Pancreas (tissue), 10 donors: ENCODE measurements at places on chromosomes 1 and 21. TPM values are rescaled to one million over a fixed set of nuclear protein-coding genes. Genes with fewer than 3 reads are reported as not detected.

TEDDM1 gene
- not detected for total RNA-seq

FMN2 gene
- total RNA-seq = 0.56 TPM

SPRR3 gene
- not detected for total RNA-seq

S100A1 gene
- 14.0 TPM for total RNA-seq

EIF4G3 gene
- total RNA-seq = 12.9 TPM

DIO1 gene
- not detected for total RNA-seq

TSPEAR gene
- 0.31 TPM for total RNA-seq

GOLT1A gene
- total RNA-seq = 8.5 TPM

HSPG2 gene
- total RNA-seq = 164 TPM

ANGEL2 gene
- total RNA-seq = 12.7 TPM

FAM163A gene
- 0.06 TPM for total RNA-seq

SPRR5 gene
- total RNA-seq = not detected

RIPPLY3 gene
- not detected for total RNA-seq

SPRR2D gene
- total RNA-seq = not detected

DNA sequence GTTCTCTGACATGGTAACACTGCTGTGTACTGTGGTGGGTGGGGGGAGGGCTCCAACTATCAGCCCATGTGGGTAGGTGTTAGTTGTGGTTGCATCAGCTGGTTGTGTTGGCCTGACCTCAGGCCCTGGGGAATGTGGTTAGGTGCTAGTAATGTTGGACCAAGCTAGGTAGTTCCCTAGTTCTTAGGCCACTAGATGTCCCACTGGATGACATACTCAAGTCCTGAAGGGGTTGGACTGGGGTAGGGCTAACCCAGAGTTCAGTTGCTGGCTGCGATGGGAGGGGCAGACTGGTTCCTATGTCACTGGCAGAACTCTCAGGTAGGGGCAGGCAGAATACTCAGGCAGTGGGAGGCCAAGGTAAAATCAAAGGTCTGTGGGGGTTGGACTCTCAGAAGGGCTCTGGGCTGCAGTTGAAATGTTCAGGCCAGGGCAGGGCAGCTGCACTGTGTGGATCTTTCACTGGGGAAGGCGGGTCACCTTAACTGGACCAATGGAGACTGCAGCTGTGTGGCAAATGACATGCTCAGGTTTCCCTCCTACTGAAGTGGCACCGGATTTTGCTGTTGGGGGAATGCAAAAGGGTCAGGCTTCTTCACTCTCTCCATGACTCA, 870.7 kb downstream of the LRRIQ3 start:
- no peak overlapping the region for H3K4me3 ChIP-seq
- H3K4me1 ChIP-seq = no peaks in the 10 kb centered on the region
- H3K27me3 ChIP-seq = no peaks in the 10 kb centered on the region

DNA sequence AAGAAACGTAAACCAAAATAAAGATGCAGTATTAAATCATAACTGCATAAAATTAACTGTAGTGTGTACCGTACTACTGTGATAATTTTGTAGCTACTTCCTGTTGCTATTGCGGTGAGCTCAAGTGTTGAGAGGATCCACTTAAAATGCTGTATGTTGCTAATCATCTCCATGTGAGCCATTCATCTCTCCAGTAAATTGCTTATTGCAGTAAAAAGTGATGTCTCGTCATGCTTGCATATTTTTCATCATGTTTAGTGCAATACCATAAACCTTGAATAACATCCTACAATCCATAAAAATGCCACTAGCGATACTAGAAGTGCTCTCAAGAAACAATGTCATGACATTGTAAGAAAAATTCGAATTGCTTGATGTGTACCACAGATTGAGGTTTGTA, 66.3 kb downstream of the RAVER2 start:
- DNase-seq = no peak
- no peaks in the 10 kb centered on the region for H3K27me3 ChIP-seq
- H3K4me1 ChIP-seq = no peaks in the 10 kb centered on the region
- H3K36me3 ChIP-seq = no peaks in the 10 kb centered on the region
- no peak overlapping the region for H3K4me3 ChIP-seq
- no peak overlapping the region for H3K27ac ChIP-seq

- H3K4me3 ChIP-seq = no peak overlapping the region
- H3K36me3 ChIP-seq = no peaks in the 10 kb centered on the region
- H3K27me3 ChIP-seq = no peaks in the 10 kb centered on the region
- no peak for DNase-seq
- no peaks in the 10 kb centered on the region for H3K4me1 ChIP-seq
- no peak overlapping the region for H3K27ac ChIP-seq
Measured at GRCh38 chr1:200328379-200328778, 81.5 kb downstream of the ZNF281 start.

- no peak for DNase-seq
- H3K27ac ChIP-seq = no peak overlapping the region
- no peak overlapping the region for H3K4me3 ChIP-seq
- H3K27me3 ChIP-seq = no peaks in the 10 kb centered on the region
Measured at GRCh38 chr1:234989479-234990327, 138.9 kb downstream of the TOMM20 start.

DNA sequence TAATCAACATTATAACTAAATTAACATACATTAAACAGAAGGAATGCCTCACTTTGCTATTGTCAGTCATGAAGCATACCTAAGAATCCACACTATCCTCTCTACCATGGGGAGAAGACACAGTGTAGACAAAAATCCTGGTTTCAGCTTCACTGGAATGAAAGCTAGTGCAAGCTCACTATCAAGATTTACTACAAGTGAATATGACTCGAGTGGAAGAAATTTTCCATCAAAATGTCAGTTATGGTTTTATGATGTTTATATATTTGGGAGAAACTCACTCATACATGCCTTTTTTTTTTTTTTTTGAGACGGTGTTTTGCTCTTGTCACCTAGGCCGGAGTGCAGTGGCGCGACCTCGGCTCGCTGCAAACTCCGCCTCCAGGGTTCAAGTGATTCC, 424.3 kb downstream of the KCNT2 start:
- DNase-seq = no peak
- H3K4me3 ChIP-seq = no peak overlapping the region
- no peak overlapping the region for H3K27ac ChIP-seq
- no peaks in the 10 kb centered on the region for H3K27me3 ChIP-seq

DNA sequence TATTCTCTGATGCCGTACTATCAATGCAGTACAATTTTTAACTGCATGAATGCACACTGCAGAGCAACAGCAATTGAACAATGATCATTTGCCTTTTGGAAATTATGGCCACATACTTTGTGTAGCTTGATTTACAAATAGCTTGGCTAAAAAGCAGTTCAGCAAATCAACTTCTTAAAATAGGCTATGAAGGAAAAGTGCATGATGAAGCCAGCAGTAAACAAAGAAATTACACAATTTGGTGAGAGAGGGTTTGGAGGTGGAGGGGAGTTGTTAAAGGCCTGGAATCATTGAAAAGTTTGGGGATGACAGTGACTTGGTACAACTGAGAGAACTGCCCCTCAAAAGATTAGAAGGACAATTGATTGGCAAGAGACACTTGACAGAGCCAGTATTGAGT, 6.5 kb downstream of the PIGM start:
- no peak overlapping the region for H3K4me3 ChIP-seq
- no peaks in the 10 kb centered on the region for H3K27me3 ChIP-seq
- no peak overlapping the region for H3K27ac ChIP-seq
- no peaks in the 10 kb centered on the region for H3K36me3 ChIP-seq
- no peak for DNase-seq

DNA sequence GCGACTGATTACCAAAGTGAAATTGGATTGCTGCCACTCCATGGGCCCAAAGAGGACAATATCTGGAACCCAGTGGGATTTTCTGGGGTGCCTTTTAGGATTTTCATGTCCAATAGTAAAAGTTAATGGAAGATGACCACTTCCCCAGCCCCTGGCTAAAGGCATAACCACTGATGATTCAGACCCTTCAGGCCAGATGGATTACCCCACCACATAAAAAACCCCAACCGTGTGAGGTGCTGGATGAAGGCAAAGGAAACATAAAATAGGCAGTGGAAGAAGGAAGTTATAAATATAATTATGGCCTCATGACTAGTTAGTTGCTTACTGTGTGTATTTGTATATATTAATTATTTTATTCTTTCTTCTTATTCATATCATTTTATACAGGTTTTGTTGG, 40.2 kb upstream of the IL10 start:
- H3K4me1 ChIP-seq = peaks cover 3% of the 10 kb centered on the region
- H3K36me3 ChIP-seq = no peaks in the 10 kb centered on the region
- DNase-seq = no peak
- H3K27me3 ChIP-seq = no peaks in the 10 kb centered on the region

- peaks cover under 1% of the 10 kb centered on the region for H3K27me3 ChIP-seq
- no peak overlapping the region for H3K27ac ChIP-seq
- no peaks in the 10 kb centered on the region for H3K4me1 ChIP-seq
Measured at GRCh38 chr1:66351478-66351877, 182.5 kb upstream of the SGIP1 start.

DNA sequence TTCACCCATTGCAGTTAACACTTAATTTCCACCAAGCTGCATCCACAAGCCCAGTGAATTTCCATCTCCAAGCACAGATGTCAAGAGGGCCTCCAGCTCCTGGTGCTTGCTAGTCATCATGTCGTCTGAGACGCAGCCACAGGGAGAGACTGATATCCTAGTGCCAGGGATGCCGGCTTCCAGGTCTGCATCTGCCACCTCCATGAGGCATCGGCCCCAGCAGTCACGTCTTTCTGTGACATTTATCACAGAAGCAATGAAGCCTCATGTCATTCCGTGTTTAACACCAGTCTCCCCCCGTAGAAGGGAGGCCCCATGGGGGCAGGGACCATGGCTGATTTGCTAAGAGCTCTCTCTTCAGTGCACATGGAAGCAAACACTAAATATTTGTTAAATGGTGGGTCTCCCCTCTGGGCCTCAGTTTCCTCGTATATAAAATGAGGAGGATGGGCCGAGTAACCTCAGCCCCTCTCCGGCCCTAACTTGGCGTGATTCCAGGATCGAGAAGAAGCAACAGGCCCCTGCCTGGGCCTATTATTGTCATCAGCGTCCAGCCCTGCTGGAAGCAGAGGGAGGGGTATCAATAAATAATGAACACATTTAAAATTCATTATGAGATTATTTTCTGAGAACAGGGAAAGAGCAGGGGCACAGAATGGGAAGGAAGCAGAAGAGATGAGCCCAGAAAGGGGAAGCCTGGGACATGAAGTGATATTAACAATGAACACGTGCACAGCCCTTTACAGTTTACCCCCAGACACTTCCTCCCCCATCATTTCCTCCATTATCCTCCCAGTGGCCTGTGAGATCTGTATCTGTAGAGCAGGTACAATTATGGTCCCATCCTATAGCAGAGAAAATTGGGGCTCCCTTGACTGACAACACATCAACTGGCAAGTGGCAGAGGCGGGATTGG, 837 bp upstream of the C1QB start:
- no peak overlapping the region for H3K4me3 ChIP-seq
- no peaks in the 10 kb centered on the region for H3K36me3 ChIP-seq
- H3K27ac ChIP-seq = no peak overlapping the region
- no peak for DNase-seq

DNA sequence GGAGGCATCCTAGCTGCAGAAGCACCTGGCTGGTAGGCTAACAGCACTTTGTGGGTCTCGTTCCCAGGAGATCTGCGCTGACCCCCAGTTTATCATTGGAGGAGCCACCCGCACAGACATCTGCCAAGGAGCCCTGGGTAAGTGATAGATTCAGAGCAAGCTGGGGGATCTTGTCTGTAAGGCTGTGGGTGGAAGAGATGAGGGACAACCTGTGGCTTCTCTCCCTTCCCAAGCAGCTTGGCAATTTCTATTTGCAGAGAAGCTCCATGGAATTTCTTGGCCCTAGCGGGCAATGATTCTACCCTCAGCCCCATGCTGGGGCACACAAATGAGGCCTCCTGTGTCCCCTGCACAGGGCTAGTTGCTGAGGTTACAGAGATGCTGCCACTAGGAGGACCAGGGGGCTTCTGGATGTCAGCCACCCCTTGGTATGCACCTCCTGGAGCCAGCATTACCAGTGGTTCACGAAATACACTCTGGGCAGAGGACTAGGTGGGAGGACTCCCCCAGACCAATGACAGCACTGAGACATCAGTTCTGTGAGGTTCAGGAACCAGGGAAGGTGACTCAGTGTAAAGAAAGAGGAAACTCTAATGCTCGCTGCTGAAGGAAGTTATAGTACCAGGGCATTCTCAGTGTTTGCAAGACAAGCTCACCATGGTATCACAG, 5.5 kb downstream of the CAPN2 start:
- H3K27ac ChIP-seq = no peak overlapping the region
- no peaks in the 10 kb centered on the region for H3K27me3 ChIP-seq
- H3K4me3 ChIP-seq = no peak overlapping the region
- H3K4me1 ChIP-seq = peaks cover 7% of the 10 kb centered on the region
- DNase-seq = no peak

GRCh38 chr21:34559089-34559631, 47.1 kb upstream of the KCNE1 start:
- H3K36me3 ChIP-seq = no peaks in the 10 kb centered on the region
- H3K4me3 ChIP-seq = no peak overlapping the region
- no peaks in the 10 kb centered on the region for H3K27me3 ChIP-seq
- no peaks in the 10 kb centered on the region for H3K4me1 ChIP-seq

DNA sequence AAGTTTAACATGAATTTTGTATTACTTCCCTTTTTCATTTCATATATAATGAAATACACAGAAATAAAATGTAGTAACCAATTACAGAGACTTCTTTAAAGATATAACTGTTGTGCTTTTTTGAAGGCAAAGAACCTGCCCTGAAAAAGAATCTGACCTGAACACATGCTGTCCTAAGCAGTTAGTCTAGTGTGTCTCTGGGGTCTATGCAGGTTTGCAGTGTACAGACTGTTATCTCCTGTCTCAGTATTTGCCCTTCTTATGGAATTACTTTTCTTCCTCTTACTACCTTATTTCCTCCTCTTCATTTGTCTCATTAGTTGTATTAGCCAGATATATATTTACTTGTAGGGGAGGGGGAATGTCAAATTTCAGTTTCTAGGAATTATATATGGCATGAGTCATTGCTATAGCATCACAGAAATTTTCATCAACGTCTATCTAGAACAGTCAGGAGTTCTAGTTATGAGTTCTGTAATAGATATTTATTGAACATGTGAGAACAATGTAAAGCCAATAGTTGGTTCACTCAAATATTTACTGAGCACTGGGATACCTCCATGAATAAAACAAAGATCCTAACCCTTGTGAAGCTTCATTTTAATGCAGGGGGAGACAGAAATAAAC, 28.4 kb upstream of the PLEKHO1 start:
- H3K27ac ChIP-seq = no peak overlapping the region
- H3K27me3 ChIP-seq = no peaks in the 10 kb centered on the region
- no peak for DNase-seq
- no peak overlapping the region for H3K4me3 ChIP-seq
- H3K36me3 ChIP-seq = no peaks in the 10 kb centered on the region

GRCh38 chr1:234373959-234374254, 651 bp downstream of the COA6 start:
- H3K4me3 ChIP-seq = peak overlapping the region; percentile 42
- peaks cover 7% of the 10 kb centered on the region for H3K36me3 ChIP-seq
- peaks cover 19% of the 10 kb centered on the region for H3K4me1 ChIP-seq
- H3K27me3 ChIP-seq = no peaks in the 10 kb centered on the region
- H3K27ac ChIP-seq = peak overlapping the region; percentile 95

GRCh38 chr1:11496551-11497080, 17.7 kb downstream of the DISP3 start:
- H3K27me3 ChIP-seq = no peaks in the 10 kb centered on the region
- no peak overlapping the region for H3K27ac ChIP-seq
- no peaks in the 10 kb centered on the region for H3K4me1 ChIP-seq
- no peak for DNase-seq
- no peak overlapping the region for H3K4me3 ChIP-seq
- H3K36me3 ChIP-seq = no peaks in the 10 kb centered on the region
